Common myeloid progenitor, CD34-positive (primary cell): ENCODE measurements at places on chromosomes 12 and 14.

DNA sequence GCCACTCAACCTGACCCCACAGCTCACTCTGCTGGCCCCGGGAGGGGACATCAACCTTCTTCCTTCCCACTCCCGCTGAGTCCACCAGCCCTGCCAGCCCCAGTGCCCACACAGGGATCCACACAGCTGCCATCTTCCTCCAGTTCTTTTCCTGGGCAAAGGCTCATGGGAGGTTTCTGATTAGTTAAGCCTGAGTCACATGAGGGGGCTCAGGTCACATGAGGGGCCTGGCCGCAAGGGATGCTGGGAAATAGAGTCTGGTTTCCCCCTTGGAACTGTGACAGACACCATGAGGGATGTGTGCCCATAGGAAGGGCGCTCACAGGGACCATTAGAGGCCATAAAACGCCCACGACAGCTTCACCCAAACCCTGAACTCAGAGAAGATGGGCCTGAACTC is 228.7 kb upstream of the SFSWAP start:
- H3K4me3 ChIP-seq = no peak overlapping the region
- H3K4me1 ChIP-seq = peaks cover 2% of the 10 kb centered on the region
- H3K27me3 ChIP-seq = no peaks in the 10 kb centered on the region
- no peak overlapping the region for H3K27ac ChIP-seq
- H3K36me3 ChIP-seq = no peaks in the 10 kb centered on the region

- H3K27ac ChIP-seq = no peak overlapping the region
- DNase-seq = no peak
- no peak overlapping the region for H3K4me3 ChIP-seq
- no peaks in the 10 kb centered on the region for H3K36me3 ChIP-seq
Measured at GRCh38 chr12:46936042-46936441, 110.2 kb upstream of the SLC38A4 start.

GRCh38 chr12:108645686-108646599 is 12.2 kb upstream of the SELPLG start:
- H3K4me1 ChIP-seq = peaks cover 39% of the 10 kb centered on the region
- H3K36me3 ChIP-seq = peaks cover 13% of the 10 kb centered on the region
- peak overlapping the region; percentile 11 for H3K27ac ChIP-seq

DNA sequence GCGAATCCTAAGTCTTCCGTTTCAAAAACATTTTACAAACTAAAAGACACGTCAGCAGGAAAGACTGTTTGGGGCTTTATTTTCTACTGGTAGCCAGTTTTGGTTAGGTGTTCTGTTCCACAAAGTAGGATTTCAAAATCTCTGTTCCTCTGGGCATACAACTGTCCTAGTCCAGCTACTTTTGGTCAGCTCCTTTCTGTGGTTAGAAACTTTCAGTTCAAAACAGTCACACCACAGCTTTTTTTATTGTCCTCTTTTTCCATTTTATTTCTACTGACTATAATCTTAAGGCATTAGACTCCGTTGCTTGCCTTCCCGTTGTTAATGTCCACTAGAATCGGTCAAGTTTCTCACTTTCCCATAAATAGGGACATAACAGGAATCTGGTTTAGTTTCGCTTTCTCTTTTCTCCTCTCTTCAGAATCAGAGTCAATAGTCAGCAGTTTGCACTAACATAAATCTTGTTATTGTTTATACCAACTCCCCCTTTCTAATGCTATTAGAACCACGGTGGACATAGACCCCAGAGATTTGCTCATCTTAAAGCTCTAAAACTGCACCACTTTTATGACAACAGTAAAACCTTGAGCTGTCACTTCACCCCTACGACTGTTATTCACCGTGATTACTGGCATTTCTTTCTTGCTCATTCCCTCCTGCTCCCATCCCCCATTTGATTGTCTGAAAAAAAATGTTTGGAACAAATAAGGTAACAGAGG is 41.5 kb upstream of the NPAS3 start:
- peak overlapping the region; percentile 79 for H3K4me3 ChIP-seq
- H3K4me1 ChIP-seq = no peaks in the 10 kb centered on the region
- H3K27ac ChIP-seq = peak overlapping the region; percentile 75
- H3K36me3 ChIP-seq = no peaks in the 10 kb centered on the region
